Cerebellar nuclear complex (tissue), 1 donor: ENCODE measurements at places on chromosomes 4 and X.

DNA sequence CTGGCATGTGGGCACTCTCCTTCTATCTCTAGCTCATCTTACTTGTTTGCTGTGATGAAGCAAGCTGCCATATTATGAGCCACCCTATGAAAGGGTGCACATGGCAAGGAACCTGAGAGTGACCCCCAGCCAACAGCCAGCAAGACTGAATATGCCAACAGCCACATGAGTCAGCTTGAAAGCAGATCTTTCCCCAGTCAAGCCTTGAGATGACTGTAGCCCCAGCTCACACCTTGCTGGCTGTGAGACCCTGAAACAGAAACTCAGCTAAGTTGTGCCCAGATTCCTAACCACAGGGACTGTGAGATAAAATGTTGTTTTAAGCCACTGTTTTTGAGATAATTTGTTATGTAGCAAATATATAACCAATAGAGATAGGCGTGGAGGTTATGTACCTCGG, 36.2 kb downstream of the KDM5C start:
- no peak for DNase-seq

DNA sequence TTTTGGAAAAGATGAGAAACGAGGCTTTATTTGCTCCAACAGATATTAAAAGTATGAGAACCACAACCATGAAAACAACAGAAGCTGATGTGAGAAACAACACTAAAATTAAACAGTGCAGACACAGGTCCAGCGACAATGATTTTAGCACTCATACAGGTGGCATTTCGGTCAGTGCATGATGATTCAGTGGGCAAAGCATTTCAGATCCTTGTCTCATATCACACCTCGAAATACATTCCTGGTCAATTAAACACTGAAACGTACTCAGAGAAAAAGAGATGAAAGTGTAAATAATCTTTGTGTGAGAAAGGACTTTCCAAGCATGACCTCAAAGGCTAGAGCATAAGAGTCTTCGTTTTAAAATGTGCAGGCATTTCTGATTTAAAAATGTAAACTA, 85.2 kb downstream of the ACOX3 start:
- DNase-seq = no peak

GRCh38 chrX:47523297-47523696, 37.7 kb upstream of the ARAF start:
- peak; percentile 31 for DNase-seq

DNA sequence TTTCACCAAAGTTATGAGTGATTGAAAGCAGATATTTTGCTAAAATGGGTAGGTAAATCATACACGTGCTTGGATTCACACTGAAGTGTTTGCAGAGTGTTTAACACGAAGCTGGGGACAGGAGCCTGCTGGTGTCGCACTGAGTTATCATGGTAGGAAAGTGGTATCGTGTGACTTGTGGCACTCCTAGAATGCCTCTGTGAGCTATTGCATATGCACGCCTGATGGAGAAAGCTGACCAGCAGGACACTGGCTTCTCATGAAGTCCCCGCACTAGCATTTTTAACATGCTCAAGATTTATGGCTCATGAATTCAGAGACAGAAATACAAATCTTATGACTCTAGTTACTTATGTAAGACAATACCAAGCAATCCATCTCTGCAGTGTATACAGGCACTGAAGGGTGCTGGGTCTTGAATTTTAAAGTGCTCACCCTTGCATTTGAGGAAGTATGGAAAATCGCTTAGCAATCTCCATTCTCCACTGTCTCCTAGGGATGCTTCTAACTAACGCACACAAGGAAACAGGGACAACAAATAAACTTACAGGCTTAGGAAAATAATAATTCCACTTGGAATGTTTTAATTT, 19.8 kb downstream of the VCX3B start:
- DNase-seq = no peak

DNA sequence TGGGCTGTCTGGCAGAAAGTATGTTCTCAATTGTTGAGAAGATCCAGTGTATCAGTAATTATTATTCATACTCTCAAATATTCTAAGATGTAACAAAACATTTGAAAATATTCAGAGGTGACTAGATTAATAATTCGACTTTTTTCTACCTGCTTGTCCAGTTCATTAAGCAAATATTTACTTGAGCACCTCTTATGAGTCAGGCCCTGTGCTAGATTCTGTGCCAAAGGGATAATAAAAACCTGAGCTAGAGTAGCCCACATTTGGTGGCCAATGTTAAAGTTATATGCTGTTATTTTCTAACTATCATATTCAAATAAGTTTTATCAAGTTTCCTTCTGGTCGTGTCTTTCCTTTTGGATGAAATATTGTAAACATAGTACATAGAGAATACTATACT, 58.5 kb downstream of the ARHGAP10 start:
- DNase-seq = no peak

DNA sequence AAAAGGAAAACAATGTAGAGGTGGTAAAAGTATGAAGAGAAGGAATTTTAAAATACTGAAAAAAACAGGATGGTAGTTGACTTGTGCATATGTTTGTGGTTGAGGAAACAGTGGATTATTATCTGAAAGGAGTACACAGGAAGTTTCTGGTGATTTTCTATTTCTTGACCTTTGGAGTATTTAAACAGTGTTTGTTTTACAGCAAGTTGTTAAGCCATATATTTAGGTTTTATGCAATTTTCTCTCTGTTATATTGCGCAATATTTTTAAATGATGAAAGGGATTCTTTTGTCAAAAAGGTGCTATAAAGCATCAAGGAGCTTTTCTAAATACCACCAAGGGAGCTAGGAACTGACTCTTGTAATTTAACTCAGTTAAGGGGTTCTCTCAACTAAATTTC, 343.1 kb upstream of the MAOA start:
- no peak for DNase-seq
